Activated T-cell treated with anti-CD3 and anti-CD28 coated beads for 4 hours (primary cell): ENCODE measurements at places on chromosomes 1 and 21.

DNA sequence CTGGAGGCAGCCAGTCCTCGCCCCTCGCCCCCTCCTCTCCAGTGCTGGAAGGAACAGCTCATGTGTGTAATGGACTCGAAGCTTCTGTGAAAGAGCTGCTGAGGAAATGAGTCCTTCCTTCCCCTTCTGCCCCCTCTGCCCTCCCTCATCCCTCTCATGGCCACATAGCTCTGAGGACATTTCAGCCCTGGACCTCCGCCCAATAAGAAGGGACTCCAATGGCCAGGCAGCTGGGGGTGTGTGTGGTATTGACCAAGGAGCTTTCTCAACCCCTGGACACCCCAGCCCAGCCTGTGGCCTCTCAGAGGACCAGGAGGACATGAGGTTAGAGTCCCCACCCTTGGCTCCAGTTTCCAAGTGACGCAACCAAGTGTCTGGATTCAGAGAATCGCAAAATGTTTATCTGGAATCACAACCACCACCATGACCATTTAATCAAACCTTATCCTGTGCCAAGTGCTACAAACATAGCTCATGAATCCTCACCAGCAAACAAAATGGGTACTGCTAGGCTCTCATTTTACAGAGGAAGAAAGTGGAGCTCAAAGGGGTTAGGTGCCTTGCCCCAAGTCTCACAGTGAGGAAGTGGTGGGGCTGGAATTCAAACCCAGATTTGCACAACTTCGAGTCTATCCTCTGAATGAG, 47.8 kb upstream of the ECE1 start:
- DNase-seq, result no peak

GRCh38 chr1:11650331-11650991, 3.8 kb downstream of the FBXO2 start:
- peak; percentile 46 for DNase-seq

DNA sequence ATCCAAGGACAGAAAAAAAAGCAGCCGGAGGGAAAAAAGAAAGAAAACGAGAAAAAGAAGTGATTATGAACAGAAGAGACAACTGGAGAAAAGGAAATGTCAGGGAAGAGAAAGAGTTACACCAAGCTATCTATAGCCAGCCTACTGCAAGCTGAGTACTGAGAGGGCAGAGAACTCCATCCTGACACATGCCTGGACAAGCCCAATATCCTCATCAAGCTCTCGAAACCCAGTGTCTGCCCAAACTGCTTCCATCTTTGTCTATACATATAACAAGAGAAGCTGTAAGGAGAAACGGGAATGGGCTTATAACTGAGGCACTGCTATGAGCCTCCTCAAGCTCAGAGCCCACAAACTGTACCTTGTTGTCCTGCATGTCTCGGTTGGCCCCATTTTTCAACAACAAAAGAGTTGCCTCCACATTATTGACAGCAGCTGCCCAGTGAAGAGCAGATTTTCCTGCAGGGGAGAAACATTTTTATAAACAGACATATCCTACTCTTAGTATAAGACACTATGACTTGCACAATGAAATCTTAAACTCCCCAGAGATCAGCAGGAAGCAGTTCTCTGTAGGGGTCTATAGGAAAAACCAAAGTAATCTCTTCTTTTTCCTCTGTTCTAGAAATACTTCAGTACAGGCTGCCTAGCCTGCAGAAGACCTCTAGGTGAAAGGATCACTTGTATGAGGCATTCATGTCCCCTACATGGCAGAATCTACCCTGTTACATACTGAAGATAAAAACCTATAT, 21.2 kb upstream of the ADAM30 start:
- no peak for DNase-seq

DNA sequence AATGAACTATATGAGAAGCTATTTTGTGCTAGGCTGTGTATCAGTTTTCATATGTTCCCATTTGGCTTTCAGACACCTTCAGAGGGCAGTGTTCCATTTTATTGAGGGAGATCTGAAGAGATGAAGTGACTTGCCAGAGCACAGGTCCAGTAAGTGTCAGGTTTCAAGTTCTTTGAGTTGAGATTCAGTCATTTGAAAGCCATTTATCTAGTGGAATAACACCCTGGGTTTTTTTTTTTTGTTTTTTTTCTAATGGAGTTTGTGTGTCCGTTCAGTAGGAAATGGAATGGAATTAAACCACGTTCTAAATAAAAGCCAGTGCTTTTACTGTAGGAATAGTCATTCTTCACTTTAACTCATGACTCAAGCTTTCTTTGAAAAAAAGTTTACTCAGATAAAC, 652.9 kb upstream of the USP24 start:
- DNase-seq, result no peak

GRCh38 chr1:119565131-119565772, 58.2 kb downstream of the HSD3B1 start:
- no peak for DNase-seq

DNA sequence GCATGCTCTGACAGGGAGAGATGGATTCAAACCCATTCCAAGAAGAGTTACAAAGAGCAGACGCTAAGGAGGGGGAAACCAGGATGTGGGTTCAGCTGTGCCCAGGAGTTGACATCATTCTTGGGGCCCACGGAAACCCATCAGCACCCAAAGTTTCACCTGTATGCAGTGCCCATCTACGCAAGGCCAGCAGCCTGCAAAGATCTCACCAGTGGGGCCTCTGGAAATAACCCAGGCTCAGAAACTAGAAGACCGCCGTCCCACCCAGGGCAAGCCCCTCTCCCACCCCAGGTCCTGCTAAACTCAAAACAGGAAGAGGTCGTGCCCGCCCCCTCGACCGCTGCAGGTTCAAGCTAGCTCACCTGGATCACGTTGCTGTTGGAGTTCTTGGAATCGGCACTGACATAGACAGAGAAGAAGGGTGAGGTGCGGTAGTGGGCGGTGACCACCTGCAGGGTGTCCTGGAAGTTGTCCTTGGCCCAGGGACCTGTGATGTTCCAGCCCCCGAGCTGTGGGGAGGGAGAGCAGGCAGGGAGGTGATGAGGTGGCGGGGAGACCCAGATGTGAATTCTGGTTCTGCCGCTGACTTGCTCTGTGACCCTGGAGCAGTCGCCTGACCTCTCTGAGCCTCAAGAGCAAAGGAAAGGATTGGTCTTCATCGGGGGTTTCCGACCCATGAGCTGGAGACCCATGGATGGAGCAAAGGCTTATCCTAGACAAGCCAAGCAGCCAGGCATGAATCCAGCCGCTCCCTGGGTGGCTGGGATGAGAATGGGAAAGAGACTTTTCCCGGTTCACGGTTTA, 31.7 kb downstream of the ECE1 start:
- DNase-seq, result no peak

- DNase-seq, result no peak
Observed at GRCh38 chr1:55931081-55931940, 648.1 kb downstream of the PLPP3 start.

GRCh38 chr1:163142152-163142551, 60.6 kb downstream of the RGS5 start:
- DNase-seq, result no peak

- no peak for DNase-seq
Observed at GRCh38 chr1:153389401-153389800, 1.5 kb downstream of the S100A8 start.

- DNase-seq, result no peak
Observed at GRCh38 chr1:14435368-14436023, 163.0 kb upstream of the KAZN start.

DNA sequence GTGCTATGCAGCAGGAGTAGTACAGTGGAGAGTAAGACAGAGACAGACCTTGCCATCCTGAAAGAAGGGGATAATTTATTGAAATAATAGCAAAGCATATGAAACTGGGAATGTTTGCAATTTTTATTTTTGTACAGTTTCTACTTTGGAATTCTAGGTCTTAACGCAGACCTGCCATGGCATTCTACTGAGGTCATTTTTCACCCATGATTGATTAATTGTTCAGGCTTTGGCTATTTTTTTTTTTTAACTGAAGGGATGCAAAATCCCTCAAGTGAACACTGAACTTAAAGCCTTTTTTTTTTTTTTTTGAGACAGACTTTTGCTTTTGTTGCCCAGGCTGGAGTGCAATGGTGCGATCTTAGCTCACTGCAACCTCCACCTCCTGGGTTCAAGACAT, 27.1 kb downstream of the MTF2 start:
- no peak for DNase-seq

- peak; percentile 36 for DNase-seq
Observed at GRCh38 chr21:34986561-34987500, 62.3 kb downstream of the RUNX1 start.

- DNase-seq, result no peak
Observed at GRCh38 chr1:15132965-15133364, 20.6 kb upstream of the TMEM51 start.

GRCh38 chr1:119739150-119739549, 27.4 kb downstream of the PHGDH start:
- DNase-seq, result no peak

- DNase-seq, result no peak
Observed at GRCh38 chr1:14296795-14297194, 301.7 kb upstream of the KAZN start.

GRCh38 chr1:18149027-18149641, 41.5 kb downstream of the IGSF21 start:
- DNase-seq, result no peak

- no peak for DNase-seq
Observed at GRCh38 chr1:110478886-110479285, 27.9 kb downstream of the PROK1 start.

DNA sequence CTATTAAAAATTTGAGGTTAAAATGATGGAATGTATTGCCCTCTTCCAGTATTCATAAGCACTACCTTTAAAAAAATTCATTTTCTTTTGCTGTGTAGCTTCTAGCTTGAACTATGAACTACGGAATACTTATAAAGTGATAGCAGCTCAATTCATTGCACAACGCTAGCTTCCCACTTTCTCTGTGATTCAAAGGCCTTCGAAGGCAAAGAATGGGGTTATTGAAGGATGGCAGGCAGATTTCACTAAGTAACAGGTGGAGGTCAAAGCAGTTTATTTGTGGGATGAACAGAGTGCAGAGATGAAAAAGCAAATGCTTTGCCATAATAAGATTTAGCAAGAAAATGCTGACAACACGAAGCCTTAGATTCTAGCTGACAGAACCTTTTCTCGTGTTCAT, 290.6 kb downstream of the NFIA start:
- DNase-seq, result no peak

DNA sequence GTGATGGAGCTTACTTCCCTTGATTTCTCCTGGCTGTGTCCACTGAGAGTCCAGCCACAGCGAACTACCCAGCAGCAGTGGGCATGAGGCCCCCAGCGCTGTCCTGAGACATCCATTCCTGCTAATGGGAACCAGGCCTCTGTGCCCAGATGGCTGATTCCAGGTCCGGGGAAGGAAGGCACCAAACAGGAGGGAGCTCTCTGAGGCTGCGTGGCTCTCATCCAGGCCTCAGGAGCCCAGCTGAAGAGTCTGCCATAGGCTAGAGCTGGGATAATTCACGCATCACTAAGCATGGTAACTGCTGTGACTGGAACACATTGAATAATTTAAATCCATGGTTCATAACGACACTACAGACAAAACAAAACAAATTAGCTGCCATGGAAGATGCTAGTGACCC, 24.7 kb upstream of the LRRC47 start:
- DNase-seq, result no peak
